ENCODE measurements at places on chromosomes 7 and 10. TPM values are rescaled to one million over a fixed set of nuclear protein-coding genes. Genes with fewer than 3 reads are reported as not detected.
A peak's percentile ranks its signal among the peaks of the same experiment; 100 is the strongest.

PHYHIPL gene
- total RNA-seq = 0.32 TPM

BRI3 gene
- 163 TPM for total RNA-seq

SCART1 gene
- 0.80 TPM for total RNA-seq

NUTM2A gene
- 0.28 TPM for total RNA-seq

IFIT1 gene
- 0.19 TPM for total RNA-seq

LMTK2 gene
- 21.3 TPM for total RNA-seq

TMEM196 gene
- not detected for total RNA-seq

RNF32 gene
- 1.6 TPM for total RNA-seq

HPSE2 gene
- 0.12 TPM for total RNA-seq

OR2A42 gene
- not detected for total RNA-seq

GHRHR gene
- total RNA-seq = not detected

TEX36 gene
- total RNA-seq = not detected

DNA sequence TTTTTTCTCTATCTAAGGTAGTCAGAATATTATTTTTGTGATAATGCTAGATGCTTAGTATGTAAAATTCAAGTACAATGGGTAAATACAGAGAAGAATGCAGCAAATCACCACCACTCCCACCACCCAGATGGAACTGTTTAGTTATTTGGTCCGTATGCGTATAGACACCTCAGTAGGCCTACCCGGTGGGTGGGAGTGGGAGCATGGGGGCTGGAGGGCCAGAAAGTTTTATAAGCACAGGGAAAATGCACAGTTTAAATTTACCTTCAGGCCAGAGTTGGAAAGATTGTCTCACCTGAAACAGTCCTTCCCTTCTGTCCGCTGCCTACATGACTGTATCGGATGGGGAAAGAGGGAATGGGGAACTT, 15.5 kb downstream of the CHST3 start:
- DNase-seq = no peak

- no peak for DNase-seq
Observed at GRCh38 chr7:133650069-133650468, 397.2 kb downstream of the EXOC4 start.

GRCh38 chr10:25725917-25726716, 207.9 kb upstream of the MYO3A start:
- DNase-seq = peak; percentile 74

GRCh38 chr10:132366499-132366898, 30.5 kb upstream of the PWWP2B start:
- no peak for DNase-seq

DNA sequence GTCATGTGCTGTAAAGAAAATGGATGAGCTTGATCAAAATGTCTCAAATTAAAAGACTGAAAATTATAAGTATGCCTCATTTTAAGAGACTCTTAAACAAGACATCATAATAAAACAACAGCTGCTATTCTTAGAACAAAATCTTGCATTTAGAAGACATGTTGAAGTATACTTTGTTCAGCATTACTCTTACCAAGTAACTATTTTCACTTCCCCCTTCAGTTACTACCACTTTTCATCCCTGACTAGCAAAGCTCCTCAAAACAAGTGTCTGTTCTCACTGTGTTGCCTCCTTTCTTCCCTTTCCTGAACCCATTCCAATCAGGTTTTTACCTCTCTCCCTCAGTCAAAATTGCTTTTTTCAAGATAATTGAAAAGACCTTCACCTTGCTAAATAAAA, 31.6 kb downstream of the ELAPOR2 start:
- no peak for DNase-seq

- no peak for DNase-seq
Observed at GRCh38 chr7:151423936-151424335, 14.1 kb upstream of the WDR86 start.

DNA sequence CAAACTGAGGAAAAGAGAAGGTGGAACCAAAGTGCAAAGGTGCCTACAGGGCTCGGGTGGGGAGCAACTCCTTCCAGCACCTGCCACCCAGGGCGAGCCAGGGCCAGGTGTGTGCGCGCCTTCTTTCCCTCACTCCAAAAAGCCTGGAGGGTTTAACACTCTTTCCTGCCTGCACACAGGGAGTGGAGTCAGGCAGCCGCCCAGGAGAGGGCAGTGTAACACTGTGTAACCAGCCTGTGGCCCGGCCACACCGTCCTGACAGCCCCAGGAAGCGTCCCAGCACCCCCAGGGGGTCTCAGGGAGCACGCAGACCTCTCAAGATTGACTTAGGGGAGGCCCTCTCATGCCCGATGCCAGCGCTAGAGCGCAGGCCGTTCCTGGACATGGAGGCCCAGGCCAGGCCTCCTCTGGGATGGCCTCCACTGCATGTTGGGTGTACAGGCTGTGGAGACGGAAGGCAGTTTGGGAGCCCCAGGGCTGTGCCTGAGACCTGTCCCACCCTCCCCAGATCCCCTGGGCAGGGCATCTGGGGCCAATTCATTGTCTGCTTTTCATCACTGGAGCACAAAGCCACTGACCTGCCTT, 13.4 kb downstream of the BRI3 start:
- peak; percentile 95 for DNase-seq

GRCh38 chr10:70911386-70911785, 23.0 kb upstream of the PCBD1 start:
- DNase-seq = no peak

DNA sequence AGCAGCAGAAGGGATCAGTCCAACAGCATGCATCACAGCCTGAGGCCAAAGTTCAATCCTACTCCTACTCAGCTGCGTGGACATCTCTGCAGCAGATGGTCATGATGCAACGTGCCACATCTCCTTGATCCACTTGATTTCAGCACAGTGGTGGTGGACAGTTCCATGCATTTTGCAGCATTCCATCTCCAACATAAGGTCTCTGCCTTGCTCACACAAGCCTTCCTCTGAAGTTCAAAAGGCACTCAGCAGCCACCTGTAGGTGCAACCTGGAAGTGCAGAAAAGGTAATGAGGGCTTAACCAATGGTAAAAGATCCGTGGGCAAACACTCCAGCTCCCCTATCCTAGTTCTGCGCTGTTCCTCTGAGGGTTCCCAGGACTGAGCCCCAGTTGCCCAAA, 57.5 kb upstream of the CHCHD3 start:
- peak; percentile 94 for DNase-seq

GRCh38 chr7:139626817-139627216, 103.3 kb downstream of the CLEC2L start:
- no peak for DNase-seq

GRCh38 chr7:78523930-78524329, 725.4 kb downstream of the PHTF2 start:
- DNase-seq = no peak

DNA sequence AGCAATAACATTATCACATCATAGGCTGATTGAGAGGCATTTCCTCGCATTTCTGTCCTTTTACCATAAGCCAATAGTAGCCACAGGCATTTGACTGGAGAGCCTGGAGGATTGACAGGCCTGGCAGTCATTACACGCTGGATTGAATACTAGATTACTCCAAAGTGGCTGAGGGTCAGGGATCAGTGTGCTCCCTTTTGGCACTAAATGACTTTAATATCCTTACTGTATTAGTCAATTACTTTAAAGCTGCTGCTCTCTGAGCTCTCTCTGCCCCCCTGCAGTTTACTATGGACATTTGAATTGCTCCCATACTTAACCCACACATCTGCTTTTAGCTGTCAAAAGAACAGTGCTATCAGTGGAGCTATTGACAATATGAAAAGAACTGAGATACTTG, 302.0 kb downstream of the TFEC start:
- DNase-seq = no peak

- no peak for DNase-seq
Observed at GRCh38 chr7:141218941-141219340, 145.1 kb downstream of the TMEM178B start.

- peak; percentile 57 for DNase-seq
Observed at GRCh38 chr10:21502348-21502740, 23.1 kb downstream of the SKIDA1 start.

GRCh38 chr7:35894721-35895120, 93.9 kb downstream of the SEPTIN7 start:
- DNase-seq = no peak

GRCh38 chr10:36808625-36809362, 316.6 kb upstream of the ANKRD30A start:
- no peak for DNase-seq

DNA sequence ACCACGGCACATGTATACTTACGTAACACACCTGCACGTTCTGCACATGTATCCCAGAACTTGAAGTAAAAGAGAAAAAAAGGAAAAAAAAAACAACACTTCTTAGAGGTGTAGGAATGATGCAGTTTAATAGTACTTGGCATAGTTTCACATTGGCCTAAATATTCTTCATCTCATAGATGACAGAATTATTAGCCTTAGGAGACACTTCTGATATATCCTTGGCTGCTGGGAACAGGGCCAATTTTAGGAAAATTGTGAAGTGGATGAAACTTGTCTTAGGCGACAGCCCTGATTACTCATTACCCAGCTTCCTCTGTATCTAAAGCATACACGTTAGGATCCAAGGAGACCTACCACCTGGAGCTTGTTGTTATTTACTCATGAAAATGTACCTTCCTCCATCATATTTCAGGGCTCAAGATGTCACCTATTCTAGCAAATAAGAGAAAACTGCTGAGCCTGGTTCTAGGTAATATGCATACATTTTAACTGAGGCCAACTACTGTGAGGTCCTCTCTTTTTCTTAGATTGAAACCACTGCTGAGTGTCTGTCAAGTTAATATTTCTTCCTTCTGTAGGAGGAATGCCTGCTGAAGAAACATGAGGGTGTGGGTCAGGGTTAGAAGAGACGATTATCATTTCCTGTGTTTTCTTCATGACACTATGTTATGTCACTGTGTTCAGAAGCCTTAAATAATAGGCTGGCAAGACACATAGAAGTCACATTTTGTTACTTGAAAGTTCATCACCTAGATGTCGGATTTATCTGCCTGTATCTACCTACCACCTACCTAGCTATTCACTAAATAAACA, 44.3 kb downstream of the CPED1 start:
- DNase-seq = no peak

- DNase-seq = no peak
Observed at GRCh38 chr10:34037499-34037898, 703.0 kb upstream of the NRP1 start.

DNA sequence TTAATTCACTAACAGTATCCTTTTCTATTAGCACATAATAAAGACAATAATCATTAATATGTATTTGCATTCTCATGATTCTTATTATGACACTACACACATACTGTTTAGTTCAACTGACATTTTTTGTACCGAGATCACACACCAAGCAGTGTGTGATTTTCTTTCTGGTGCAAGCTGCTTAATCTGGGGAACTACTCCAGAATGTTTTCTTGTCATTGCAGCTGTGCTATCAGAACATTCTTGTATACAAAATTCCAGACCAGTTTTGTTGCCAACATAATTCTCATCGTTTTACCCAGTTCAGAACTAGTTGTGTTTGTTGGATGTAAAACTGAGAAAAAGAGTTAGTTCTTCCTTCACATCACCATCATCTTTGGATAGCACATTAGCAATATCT, 37.4 kb downstream of the VKORC1L1 start:
- DNase-seq = no peak

DNA sequence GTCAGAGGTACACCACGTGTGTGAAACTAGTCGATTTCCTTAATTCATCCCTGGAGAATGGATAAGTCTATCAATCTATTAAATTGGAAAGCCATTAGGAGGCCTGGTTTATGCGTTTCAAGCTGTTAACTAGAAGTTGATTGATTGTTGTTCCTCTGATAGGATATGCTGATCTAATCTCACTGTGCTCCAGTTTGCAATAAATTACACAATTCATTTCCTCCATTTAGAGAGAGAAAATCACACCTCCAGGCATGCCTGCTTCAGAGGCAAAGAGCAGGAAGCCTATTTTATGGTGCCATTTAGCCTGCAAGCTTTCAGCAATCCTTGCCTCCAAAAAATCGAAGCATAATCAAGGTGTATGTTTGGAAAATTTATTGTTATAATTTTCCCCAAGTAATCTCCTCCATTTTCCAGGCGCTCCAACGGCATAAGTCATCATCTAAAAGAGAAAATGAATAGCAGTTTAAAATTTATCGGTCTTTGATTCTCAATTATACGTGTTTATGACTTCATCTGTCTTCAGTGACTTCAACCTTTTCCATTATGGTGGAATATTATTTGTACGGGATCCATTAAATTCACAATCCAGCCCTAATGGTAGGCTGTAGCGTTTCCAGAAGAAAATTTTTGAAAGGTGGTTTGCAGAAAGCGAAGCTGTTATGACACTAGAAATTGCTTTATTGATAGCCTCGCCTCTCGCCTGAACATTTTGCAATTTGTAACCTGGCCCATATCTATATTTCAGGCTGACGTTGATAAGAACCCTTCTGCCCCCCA, 42.9 kb upstream of the HMX3 start:
- no peak for DNase-seq

DNA sequence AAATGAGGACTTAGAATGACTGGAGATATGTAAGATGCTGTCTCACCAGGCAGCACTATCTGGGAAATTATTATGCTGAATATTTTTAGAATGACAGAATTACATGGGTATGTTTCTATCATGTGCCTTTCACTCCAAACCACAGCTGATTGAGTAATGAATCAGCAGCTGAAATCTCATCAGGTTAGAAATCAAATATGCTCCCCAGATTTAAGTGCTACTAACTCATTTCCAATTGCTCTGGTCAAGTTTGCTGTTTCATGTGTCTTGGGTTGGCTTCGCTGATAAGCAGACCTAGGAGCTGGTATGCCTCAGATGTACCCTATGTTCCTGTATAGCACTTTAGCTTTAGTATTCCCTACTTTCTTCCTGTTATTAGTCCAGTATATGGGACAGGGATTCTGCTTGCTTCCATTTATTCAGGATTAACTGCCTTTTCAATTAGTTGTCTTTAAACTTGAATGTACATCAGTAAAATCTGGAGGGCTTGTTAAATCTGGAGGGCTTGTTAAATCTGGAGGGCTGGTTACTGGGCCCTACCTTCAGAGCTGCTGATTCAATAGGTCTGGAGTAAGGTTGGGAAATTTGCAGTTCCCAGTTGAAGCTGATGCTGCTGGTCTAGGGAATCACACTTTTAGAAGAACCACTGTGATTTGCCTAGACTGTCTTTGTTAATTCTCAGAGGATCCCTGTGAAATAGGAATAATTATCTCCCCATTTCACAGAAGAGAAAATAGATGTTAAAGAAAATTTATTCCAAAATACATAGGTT, 172.9 kb downstream of the DKK1 start:
- DNase-seq = no peak

- DNase-seq = no peak
Observed at GRCh38 chr7:41889472-41889871, 186.6 kb upstream of the INHBA start.

DNA sequence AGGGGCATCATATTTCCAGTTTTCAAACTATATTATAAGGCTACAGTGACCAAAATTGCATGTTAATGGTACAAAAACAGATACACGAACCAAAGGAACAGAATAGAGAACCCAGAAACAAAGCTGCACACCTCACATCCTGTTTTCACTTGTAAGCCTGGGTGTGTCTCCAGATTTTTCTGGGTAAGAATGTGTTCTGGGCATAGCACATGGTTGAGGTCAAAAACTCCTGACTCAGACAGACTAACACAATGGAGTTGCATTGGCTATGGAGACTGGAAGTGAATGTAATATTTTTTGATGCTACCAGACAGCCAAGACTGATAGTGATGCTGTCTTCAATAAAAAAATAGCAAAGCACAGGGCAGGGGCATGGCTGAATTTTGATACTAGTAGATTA, 1175.2 kb downstream of the NXPH1 start:
- no peak for DNase-seq
